ENCODE measurements at places on chromosomes 11 and 22. TPM values are rescaled to one million over a fixed set of nuclear protein-coding genes. Genes with fewer than 3 reads are reported as not detected.

SLC25A18 gene
- polyA plus RNA-seq = 0.41 TPM

FAM180B gene
- 2.6 TPM for polyA plus RNA-seq

DEFB131B gene
- polyA plus RNA-seq = not detected

IL18 gene
- 0.98 TPM for polyA plus RNA-seq

P2RY2 gene
- 1.6 TPM for polyA plus RNA-seq

CST6 gene
- not detected for polyA plus RNA-seq

GCAT gene
- polyA plus RNA-seq = 6.2 TPM

MMP10 gene
- not detected for polyA plus RNA-seq

OR8I2 gene
- polyA plus RNA-seq = not detected

SCN2B gene
- polyA plus RNA-seq = 4.4 TPM

OR52E5 gene
- not detected for polyA plus RNA-seq

CSTPP1 gene
- polyA plus RNA-seq = 19.5 TPM

OR56A1 gene
- polyA plus RNA-seq = not detected

SERPINH1 gene
- polyA plus RNA-seq = not detected

ALDH3B1 gene
- 6.0 TPM for polyA plus RNA-seq

TTLL8 gene
- not detected for polyA plus RNA-seq

NRXN2 gene
- 14.4 TPM for polyA plus RNA-seq

SEPTIN5 gene
- polyA plus RNA-seq = 102 TPM

NXPE2 gene
- 0.16 TPM for polyA plus RNA-seq

RAB6A gene
- polyA plus RNA-seq = 94.8 TPM

TMPRSS13 gene
- polyA plus RNA-seq = not detected

SAA2 gene
- not detected for polyA plus RNA-seq

AHNAK gene
- polyA plus RNA-seq = 256 TPM

HTATIP2 gene
- polyA plus RNA-seq = 2.1 TPM

OLFML1 gene
- polyA plus RNA-seq = 46.0 TPM

FIBIN gene
- polyA plus RNA-seq = 78.8 TPM

STT3A gene
- polyA plus RNA-seq = 145 TPM

DGAT2 gene
- polyA plus RNA-seq = 0.17 TPM

CHST1 gene
- polyA plus RNA-seq = 12.1 TPM

GDPD4 gene
- 1.1 TPM for polyA plus RNA-seq

GLB1L3 gene
- not detected for polyA plus RNA-seq

MMP13 gene
- not detected for polyA plus RNA-seq

RAG1 gene
- 6.8 TPM for polyA plus RNA-seq

OR6T1 gene
- not detected for polyA plus RNA-seq

HBG2 gene
- 2,978 TPM for polyA plus RNA-seq

KDM2A gene
- polyA plus RNA-seq = 64.4 TPM

Data from muscle of arm (tissue), 14 donors.